ENCODE measurements at places on chromosomes 1 and 21.

GRCh38 chr1:43779805-43780403 is 72.6 kb downstream of the ST3GAL3 start:
- DNase-seq: no peak

GRCh38 chr1:72281637-72282270 is 585 bp downstream of the NEGR1 start:
- no peak for DNase-seq

GRCh38 chr1:164498792-164499191 is 60.2 kb upstream of the PBX1 start:
- DNase-seq: no peak

DNA sequence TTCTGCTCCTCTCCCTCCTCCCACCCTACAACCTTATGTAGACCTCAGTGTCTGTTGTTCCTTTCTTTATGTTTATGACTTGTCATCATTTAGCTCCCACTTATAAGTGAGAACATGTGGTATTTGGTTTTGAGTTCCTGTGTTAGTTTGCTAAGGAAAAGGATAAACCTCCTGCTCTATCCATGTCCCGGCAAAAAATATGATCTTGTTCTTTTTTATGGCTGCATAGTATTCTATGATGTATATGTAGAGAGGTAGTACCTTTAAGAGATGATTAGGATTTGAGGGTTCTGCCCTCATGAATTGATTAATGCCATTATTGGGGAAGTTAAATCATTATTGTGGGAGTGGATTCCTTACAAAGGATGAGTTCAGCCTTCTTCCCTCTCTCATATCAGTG is 41.8 kb downstream of the LRIF1 start:
- DNase-seq: no peak

DNA sequence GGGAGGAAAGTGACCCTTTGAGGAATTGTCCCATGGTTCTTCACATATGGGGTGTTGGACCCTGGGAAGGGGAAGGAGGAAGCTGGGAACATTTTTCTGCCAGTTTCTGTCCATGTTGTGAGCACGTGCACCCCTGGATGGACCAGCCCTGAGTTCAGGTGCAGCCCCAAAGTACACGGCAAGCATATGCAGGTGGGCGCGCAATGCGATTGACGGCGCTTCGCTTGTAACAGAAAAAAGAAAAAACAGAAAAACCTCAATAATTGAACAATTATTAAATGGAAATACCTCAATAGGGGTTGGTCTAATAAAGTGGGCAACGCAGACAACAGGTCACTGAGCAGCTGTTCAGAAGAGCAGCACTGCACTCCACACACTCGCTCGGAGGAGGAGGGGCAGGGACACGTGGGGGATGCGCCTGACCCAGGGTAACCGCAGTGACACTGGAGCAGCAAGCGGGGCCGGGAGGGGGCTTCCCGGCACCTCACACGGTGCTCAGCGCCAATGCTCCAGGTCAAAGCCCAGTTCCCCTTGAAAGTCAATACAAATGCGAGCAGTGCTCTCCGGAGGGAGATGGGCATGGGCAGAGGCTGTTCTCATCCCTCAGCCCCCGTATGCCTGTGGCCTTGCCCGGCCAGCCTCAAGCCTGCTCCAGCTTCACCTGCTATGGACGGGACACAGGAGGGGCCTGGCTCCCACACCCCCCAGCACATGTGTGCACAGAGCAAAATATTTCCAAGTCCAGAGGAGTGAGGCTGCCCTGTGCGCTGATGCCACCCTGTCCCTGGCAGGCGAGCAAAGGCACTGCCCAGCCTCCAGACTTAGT is 6.6 kb upstream of the ACTRT2 start:
- no peak for DNase-seq

- no peak for DNase-seq
Observed at GRCh38 chr1:240194120-240194519, 102.4 kb downstream of the FMN2 start.

DNA sequence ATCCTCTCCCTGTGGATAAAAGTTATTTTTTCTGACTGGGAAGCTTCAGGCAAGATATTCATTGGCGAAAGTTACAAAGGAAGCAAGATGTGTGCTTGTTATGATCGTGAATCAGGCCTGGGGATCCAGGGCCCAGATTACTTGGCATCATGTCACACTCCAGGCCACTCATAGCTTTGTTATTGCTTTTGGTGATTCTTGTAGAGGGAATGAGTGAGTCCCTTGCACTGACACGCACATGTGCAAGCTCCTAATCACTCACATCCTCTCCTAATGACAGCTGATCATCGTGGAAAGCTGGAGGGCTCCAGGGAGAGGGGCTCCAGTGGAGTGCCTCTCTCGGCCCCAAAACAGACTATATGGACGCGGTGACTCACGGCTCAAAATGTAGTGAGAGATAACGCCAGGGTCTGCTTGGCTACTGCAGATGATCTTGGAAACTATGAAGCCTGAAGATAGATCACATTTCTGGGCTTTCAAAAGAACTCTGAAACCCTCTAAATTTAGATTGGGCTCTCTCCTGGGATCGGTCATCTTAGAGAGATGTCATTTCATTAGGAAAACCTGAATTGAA is 481.1 kb upstream of the USP24 start:
- no peak for DNase-seq

- DNase-seq: no peak
Observed at GRCh38 chr1:3161176-3161840, 92.3 kb downstream of the PRDM16 start.

GRCh38 chr1:175155936-175156335 is 36.6 kb downstream of the KIAA0040 start:
- no peak for DNase-seq

DNA sequence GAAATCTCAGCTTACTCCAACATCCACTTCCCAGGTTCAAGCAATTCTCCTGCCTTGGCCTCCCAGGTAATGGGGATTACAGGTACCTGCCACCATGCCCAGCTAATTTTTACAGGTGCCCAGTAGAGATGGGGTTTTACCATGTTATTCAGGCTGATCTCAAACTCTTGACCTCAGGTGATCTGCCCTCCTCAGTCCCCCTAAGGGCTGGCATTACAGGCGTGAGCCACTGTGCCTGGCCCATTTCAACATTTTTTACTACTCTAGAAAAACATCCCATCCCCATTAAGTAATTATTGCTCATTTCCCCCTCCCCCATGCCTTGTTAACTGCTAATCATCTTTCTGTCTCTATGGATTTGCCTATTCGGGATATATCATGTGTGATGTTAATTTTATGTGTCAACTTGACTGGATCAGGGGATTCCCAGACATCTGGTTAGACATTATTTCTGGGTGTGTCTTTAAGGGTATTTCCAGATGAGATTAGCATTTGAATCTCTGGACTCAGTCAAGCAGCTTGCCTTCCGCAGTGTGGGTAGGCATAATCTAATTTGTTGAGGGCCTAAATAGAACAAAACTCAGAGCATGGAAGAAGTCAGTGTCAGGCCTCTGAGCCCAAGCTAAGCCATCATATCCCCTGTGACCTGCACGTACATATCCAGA is 33.0 kb upstream of the ZBTB8B start:
- DNase-seq: no peak

DNA sequence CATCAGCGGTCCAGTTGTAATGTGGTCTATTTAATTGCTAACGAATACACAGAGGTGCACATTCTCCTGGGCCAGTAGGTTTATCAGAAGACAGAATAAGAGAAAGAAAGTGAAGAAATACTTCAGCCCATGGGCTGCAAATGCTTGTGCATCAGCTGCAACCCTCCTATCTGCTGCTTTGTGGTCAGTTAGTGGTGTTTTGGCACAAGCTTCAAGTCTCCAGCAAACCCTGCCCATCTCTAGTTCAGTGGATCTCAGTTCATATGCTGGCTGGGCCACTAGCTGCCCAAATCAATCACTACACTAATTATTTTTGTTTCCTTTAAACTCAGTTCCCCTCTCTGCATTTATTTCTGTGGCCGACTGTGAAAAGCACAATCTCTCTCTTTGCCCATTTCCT is 124.2 kb downstream of the KCNJ6 start:
- DNase-seq: no peak

DNA sequence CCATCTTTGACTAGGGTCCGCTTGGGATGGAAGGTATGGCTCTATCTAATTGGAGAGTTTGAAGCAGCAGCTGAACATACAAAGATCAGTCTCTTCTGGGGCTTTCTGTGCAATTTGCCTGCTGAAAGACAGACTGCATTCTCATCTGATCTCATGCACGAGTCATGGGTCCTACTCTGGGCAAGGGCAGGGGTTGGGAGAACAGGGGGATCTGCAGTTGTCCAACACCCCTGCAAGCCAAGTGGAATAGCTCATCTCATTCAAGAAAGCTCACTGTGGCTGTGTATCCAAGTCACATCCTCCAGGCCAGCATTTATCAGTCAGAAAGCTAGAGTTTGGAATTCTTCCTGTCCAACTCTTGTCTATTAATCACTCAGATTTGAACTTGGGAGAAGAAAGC is 177.2 kb upstream of the C8B start:
- no peak for DNase-seq

GRCh38 chr1:3244927-3245315 is 175.9 kb downstream of the PRDM16 start:
- DNase-seq: no peak

DNA sequence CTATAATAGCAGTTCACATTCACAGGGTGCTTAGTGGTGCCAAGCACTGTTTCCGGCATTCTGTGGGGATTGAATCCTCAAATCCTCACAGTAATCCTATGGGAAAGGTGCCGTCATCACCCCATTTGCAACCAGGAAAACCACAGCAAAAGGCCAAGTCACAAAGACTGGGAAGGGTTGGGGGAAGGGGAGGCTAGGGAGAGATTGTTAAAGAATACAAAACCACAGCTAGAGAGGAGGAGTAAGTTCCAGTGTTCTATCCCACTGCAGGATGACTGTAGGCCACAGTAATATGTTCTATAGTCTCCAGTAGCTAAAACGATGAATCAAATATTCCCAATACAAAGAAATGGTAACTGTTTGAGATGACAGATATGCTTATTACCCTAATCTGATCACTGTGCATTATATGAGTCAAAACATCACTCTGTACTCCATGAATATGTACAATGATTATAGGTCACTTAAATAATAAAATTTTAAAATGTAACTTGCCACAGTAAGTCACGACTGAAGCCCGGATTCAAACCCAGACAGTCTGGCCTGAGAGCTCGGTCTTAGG is 256.8 kb downstream of the TOMM20 start:
- no peak for DNase-seq

All from activated CD8-positive, alpha-beta memory T cell treated with anti-CD3 and anti-CD28 coated beads for 48 hours (primary cell).